Right hindlimb (tissue), 1 donor: ENCODE measurements at places on chromosomes 5 and 9.

DNA sequence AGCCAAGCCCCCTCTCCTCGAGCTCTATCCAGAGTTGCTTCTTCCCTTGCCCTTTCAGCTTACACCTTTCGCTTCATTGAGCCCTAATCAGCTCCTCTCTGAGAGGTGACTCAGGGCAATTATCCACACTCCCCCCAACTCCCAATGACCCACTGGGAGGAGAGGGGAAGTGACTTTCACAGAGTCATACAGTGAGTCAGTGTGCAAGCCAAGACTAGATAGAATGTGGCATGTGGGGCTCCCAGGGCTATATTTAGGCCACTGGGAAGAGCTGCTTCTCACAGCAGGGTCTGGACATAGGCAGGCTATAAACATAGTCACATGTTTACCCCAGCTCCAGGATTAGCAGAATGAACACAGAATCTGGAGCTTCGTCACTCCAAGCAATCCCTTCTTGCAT lies 57.4 kb downstream of the NRG2 start:
- DNase-seq, result no peak

- peak; percentile 98 for DNase-seq
Observed at GRCh38 chr5:77491783-77492652, at the start of gene WDR41. WDR41 (minus strand) TSS chr5:77492316; CDS start chr5:77492220, 96 bp downstream.

DNA sequence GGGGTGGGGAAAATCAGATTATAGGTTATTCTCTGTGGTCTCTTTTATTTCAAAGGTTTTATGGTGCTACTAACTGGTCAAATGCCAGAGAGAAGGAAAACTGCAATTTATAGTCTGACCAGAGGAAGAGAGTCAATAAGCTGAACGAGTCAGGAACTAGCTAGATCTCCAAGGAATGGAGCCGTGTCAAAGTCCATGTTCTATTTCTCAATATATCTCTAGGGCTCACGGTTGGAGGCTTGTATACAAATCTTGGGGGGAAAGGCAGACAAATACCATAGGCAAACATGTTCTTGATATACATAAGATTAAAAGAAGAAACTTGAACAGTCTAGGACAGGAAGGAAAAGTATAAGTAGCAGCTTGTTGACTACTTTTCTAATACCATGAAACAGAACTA lies 627.1 kb downstream of the PDE4D start:
- no peak for DNase-seq

GRCh38 chr5:132103332-132103951 lies 29.9 kb downstream of the CSF2 start:
- DNase-seq, result peak; percentile 57

- no peak for DNase-seq
Observed at GRCh38 chr5:101543780-101544179, 640.7 kb upstream of the ST8SIA4 start.

- no peak for DNase-seq
Observed at GRCh38 chr5:173953528-173954090, 35.4 kb upstream of the C5orf47 start.

- DNase-seq, result no peak
Observed at GRCh38 chr5:124980163-124980941, 233.9 kb upstream of the ZNF608 start.

GRCh38 chr9:95429096-95429495 lies 87.7 kb downstream of the PTCH1 start:
- no peak for DNase-seq

GRCh38 chr5:11302663-11303062 lies 541.6 kb upstream of the DAP start:
- no peak for DNase-seq

DNA sequence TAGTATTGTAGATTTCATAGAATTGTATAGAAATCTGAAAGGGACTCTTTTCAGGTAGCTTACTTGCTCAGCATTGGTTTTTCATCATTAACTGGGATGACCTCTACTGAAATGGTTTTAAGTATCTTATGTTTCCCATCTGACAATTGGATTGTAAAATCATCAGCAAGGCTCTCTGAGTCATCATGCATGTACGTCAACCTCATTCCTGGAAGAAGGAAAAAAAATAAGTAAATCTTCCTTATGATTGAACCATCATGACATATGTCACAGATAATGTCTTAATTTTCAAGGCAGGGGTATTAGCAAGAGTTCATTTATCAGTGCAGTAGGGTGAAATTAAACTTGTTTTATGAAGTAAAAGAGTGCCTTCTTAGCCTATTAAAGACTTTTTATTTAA lies 74.9 kb upstream of the CER1 start:
- no peak for DNase-seq

DNA sequence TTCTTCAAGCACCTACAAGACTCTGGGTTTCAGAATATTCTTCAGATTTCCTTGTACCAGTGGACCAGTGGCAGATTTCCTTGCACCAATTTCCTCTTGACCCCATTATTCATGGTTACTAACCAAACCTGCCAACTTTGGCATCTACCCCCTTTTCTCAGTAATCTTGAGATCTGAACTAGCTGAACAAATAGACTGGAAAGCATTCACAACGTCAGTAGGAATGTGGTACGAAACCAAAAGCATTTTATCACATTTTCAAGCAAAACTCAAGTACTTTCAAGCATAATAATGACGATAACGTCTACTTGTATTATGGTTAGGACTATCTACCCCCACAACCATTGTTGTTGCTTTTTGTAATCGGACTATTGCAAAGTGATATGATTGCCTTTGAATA lies 1217.3 kb downstream of the PTPRD start:
- DNase-seq, result no peak

GRCh38 chr9:86846656-86847055 lies 100.7 kb downstream of the GAS1 start:
- DNase-seq, result no peak

DNA sequence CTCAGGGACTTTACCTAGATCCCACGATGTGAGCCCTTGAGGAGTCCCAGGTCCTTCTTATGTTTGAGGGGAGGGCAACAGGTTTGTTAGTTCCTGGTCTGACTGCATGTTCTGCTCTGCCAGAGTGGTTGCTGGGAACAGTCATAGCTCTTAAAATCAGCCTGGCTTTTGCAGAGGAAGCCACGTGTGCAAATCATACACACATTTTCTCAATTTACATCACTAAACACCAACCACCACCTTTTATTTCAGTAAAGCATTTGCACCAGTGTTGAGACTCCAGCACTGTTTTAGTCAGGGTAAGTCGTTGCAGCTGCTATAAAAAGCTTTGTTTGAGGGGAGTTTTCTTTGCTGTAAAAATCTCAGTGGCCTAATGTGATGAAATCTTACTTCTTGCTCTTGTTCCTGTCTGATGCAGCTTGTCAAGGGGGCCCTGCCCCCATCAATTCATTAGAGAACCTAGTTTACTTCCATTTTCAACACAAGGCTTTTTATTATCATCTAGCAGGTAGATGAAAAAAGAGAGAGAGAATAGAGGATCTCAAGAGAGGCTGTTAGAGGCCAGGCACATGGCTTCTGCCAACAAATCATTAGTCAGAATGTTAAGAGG lies 70.3 kb upstream of the VCAN start:
- DNase-seq, result no peak
